ENCODE measurements at places on chromosomes 12 and 14.

DNA sequence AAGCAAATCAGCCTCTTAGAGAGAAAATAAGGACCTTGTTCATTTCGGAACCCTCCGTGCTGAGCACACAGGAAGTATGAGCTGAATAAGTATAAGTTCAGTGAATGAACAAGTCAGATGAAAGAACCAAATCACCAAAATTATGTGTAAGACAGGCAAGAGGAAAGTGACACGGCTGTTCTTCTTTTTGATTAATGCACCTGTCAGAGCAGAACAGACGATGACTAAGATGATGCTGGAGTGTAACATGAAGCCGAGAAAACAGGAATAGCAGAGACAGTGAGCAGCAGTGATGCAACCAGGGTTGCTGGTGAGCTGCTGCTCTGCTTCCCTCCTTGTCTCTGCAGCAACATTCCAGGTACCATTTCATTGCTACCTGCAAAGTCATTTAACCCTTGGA, 861.1 kb downstream of the GALC start:
- DNase-seq, result no peak

GRCh38 chr12:110640275-110641025, 26.5 kb downstream of the TCTN1 start:
- DNase-seq, result no peak

GRCh38 chr12:48815126-48816110, 2.9 kb upstream of the CACNB3 start:
- DNase-seq, result peak; percentile 88

DNA sequence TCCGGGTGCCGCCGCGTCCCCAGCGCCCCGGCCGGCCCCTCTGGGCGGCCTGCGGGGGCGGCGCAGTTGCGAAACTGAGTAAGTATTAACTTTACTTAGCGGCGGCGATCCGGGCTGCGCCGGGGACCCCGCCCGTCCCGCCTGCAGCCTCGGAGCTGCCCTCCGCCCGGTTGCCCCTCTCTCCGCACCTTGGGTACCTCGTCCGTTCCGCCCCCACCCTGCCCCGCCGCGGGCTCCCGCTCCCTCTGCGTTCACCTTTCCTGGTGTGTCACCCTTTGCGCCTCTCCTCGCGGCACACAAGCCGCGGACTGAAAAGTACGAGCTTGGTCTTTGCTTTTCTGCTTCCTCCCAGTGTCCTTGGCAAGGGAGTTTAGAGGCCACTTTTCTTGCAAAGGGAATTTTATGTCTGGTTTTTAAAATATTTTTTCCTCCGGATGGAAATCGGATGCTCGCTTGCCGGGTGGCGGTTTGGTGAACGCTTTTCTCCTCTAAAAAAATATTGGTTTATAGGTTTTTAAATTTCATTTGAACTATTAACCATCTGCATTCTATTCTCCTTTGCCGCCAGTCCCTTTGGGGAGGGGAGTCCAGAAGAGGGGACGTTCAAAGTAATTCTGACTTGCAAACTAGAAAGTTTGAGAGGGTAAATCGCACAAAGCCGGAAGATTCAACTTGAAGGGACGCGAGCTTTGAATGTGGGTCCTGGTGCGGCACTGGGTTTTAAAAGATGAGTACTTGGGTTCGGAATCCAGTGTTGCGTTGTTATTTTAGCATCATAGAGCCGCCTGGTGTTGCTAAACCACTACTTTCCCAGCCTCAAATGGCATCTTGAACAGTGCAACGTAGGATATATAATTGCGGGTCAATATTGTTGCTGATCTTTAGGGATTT, 834 bp downstream of the RASSF8 start:
- DNase-seq, result no peak

DNA sequence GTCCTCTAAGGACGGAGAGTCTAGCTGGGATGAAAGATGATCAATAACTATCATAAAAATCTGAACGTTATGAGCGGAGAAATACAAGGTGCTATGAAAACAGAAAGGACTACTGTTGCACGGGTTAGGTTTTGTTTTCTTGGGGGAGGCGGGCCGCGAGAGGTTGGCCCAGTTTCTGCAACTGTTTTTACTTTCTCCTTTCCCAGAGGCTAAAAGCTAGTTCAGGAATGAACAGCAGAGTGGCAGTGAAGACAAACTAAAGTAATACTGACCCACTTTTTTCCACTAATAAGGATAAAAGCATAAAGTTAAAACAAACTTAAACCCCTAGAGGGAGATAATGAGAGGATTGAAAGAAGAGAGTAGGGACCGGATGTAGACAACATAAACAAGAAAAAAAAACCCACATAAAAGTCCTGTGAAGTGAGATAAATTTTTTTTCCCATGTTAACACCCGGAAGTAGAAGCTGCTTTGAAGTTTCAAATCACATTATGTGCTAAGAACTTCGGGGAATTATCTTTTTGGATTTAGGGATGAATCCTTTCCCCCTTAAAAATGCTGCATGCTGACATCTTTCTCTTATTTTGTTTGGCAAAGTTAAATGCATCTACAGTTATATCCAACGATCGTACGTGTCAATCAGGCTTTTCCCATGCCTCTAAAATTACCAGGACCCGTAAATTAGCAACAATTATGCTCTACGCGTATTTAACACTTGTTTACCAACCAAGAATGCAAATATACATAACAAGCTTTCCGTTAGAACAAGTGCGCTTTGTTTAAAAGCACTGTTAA, 1.0 kb upstream of the CDK17 start:
- DNase-seq, result no peak

DNA sequence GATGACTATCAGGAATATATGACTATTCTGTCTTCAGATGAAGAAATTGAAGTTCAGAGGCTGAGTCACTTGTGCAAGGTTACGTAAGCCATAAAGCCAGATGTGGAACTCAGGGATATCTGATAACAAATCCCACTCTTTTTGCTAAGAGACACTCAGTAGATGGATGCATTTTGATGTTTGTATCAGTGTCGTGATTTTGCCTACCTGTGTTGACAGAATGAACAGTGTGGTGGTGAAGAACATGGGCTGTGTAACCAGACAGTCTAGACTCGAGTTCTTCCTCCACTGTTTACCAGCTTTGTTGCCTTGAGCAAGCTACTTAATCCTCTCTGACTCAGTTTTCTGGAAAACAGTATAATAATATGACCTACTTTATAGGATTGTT, 93.9 kb downstream of the DAAM1 start:
- DNase-seq, result no peak
